ENCODE measurements at places on chromosomes 1 and 21.

- DNase-seq = no peak
Observed at GRCh38 chr1:27599605-27600497, 4.1 kb downstream of the AHDC1 start.

DNA sequence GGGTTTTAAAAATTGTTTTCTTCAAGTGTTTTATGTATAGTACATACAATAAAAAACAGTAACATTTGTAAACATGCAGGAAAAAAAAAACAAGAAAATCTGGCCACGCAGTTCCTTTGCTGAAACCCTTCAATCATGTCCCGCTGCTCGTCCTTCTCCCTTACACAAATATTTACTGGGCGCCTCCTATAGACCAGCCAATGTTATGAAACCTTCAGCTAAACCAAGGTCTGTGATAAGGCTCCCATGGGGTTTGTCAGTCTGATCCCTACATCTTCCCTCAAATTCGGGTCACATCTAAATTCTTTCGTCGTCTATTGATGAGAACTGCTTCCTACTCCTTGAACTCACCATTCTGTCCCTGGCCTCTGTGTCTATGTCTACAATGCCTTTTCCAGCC lies 583.9 kb downstream of the SMYD3 start:
- no peak for DNase-seq

GRCh38 chr1:71089536-71090270 lies 8.9 kb upstream of the ZRANB2 start:
- no peak for DNase-seq

DNA sequence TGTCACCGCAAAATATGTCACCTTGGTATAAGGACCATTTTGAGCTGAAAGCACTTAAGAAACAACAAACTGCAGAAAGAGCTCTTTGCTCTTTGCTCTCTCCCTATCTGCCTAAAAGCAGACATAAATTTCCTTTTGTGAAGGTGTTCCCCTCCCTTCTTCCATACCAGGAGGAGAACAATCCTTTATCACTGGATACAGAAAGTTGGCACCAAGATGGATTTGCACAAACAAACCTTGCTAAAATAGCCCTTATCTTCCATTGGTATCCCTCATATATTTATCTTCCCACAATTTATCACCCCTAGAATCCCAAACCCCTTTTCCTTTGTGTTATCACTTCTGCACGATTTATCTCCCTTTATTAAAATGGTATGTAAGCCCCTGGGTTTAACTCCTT lies 51.4 kb downstream of the DPYD start:
- DNase-seq = no peak

DNA sequence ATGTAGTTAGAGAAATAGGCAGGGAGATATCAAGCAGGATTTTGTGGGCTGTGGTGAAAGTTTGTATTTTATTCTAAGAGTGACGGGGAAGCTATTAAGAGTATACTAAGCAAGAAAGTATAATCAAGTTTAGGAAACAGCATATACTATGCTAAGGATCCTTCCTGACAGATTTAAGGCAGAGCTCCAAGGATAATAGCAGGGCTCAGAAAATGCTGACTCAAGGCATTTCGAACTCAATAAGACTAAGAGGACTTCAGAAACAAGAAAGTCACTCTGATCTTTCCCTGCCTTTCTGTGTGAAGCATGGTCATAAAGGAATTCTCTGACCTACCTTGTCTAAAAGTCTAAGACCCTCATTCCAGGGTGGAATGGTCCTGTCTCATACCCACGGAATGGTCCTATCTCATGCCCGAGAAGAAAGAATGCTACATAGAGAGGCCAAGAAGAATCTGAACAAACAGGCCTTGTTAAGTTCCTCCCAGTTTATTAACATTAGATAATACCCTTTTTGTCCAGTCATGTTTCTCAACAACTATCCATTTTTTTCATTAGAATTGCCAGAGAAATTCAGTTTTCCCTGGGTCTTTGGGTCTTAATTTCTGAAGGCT lies 59.1 kb downstream of the HFM1 start:
- no peak for DNase-seq

DNA sequence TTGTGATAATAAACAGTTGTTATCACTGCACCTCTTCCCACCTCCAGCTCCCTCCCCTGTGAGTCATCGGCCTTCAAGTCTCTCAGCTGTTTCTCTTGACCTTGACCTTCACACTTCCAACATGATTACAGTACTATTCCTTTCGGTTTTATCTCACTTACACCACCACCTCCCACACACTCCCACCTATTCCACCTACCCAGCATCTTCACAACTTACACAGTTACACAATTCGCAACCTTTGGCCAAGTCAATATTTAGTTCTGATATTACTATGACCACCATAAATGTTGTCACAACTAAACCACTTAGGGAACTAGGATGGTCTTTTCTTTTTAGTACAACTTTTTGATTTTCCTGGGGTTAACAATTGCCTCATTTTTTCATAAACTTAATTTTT lies 60.2 kb downstream of the RIPK4 start:
- DNase-seq = peak; percentile 78
